ENCODE measurements at places on chromosomes 7 and 10.
A peak's percentile ranks its signal among the peaks of the same experiment; 100 is the strongest.

DNA sequence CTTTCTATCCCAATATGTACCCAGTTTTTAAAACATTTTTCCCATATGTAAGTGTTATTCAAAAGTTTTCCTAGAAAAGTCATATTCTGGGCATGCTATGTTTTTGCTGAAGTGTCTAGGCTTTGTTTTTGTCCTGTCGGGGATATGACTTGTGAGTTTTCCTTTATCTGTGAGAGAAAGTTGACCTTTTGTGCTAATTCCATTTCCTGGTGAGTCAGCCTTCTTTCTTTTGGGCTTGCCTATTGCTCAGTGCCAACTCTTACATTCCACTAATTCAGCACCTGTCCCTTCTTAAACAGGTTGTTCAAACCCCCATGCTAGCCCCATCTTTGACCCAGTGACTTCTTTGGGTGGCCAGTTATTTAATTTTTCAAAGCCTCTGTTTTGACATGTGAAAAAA, 146.2 kb downstream of the AHR start:
- no peak for DNase-seq

- no peak for DNase-seq
Measured at GRCh38 chr10:2592360-2593160, 474.8 kb upstream of the PFKP start.

DNA sequence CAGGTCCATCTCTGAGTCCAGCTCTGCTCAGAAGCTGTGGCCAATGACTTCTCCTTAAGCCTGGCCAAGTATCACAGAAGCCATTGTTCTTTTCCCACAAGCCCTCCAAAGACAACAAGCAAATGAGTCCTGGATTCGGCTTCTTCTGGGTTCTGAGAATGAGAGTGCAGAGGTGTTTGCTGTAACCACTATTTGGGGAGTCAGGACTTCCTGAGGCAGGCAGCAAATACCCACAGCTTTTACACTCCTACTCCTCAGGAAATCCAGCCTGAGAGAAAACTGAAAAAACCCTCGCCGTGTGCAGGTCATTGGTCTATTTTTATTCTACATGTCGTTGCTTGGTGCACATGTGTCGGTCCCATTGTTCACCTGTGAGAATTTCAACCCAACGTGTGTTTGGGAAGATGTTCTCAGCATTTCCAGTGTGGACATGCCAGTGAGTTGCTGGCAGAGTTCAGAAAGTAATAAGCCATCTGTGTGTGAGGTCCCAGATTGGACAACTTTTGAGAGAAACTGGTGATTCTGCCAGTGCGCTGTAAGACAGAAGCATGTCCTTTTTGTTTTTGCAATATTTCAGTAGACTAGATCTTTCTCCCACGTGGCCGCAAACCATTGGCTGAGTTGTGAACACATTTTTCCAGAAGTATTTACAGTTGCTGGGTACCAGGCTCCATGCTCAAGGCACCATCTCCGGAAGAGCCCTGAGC, 121.6 kb upstream of the LYZL2 start:
- no peak for DNase-seq

GRCh38 chr10:129969911-129970464, 5.9 kb upstream of the EBF3 start:
- no peak for DNase-seq

DNA sequence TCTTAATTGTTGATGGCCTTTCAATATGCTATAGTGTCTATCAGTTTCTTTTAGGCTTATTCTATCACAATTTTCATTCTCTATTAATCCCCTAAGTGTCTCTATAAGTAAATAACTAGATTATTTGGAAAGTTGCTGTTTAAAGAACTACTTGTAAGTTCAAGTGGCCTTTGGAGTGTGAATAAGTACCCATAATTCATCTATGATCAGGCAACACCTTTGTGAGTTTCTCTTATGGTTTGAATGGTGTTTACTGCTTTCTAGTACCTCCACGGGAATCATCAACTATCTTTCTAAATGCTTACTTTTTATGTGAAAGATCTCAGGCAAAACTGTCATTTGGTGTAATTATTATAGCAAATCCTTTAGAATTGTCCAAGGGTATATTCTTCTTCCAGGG, 166.7 kb downstream of the POU6F2 start:
- DNase-seq: no peak

DNA sequence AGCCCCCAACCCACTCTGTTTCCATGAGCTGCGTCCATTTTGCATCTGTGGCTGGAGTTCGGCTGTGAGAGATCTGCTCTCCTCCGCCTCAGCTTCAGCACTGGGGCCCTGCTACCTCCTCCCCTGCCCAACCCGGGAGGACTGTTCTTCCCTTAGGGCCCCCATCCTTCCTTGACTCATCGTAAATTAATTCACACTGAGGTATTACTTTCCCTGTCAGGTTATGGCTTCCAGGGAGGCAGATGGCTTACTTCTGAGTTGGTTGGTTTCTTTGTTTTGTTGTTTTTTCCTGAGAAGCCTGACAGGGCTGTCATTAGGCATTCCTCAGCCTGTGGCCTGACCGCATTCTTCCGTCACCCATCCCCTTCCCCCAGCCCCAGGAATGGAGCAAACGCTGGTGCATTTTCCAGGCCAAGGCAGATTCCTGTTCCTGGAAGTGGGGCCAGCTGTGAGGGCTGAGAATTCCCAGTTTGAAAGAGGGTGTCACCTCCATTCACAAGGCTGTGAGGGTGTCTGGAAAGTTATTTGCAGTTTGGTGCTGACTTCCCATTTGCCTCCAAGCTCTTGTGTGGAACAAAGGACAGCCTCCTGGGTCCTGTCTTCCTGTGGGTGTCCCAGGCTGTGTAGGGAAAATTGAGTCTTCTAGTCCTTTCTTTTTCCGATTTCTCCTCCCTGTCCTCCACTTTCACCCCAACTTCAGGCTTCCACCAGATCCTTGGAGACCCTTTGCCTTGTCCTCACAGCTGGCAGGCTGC, 11.7 kb downstream of the CPA5 start:
- DNase-seq: peak; percentile 87

DNA sequence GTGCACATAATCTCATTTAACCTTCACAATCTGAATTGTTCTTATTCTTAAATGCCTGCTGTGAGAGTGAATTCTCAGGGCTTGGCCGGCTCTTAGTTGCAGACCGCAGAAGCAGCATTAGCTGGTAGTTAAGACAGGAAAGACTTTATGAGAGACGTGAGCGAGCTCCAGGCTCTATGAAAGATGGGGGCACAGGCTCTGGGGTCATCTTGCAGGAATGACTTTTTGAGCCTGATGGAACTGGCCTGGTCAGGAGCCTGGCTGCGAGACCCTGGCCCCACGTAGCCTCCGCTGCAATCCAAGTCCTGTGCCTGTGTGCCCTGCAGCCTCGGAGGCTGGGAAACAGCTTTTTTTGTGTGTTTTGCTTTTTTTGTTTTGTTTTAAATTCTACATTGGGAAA, 958.8 kb upstream of the ZNF722 start:
- DNase-seq: no peak

DNA sequence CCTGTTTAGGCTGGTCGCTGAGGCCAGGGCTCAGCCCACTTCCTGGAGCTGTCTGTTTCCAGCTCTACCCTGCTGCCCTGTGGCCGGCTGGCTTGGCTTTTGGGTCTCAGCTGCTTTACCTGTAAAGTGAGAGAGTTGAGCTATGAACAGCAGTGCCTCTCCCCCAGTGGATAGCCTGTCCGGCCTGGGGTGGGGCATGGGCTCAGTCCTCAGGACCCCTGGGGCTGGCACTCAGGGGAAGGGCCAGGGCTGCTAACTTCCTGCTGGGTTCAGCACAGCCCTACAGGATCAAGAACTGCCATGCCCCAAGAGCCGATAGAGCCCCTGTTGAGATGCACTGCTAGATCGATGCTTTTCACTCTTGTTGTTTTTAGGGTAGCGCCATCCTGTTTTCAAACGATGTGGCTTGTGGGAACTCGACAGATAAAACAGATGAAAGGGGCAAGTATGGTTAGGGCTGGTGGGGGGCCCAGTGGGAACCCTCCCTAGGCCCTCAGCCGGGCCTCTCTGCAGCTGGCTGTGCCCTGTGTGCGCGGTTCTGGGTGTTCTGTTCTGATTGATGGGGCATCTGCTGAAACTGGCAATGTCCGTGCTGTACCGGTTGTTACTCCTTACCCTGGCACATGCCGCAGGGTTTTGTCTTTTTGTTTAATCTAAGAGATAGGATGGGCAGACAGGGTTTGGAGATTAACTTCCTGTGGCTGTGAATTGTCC, 10.0 kb upstream of the SFRP5 start:
- no peak for DNase-seq

DNA sequence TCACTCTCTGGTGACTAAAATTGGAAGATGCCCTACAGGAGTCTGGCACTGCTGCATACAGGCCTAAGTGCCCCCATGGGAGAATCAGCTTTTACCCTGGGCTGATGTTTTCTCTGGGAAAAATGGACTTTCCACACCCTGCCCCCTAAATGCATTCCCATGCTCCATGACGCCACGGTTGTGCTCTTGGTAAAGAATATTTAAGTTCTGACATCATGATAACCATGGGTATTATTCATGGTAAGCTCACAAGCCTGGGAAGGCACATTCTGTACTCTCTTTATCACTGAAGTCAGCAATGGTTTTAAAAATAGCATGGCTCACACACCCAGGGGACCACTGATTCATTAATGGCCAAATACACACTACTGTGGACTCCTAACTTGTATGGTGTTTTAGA, 43.4 kb downstream of the HIPK2 start:
- peak; percentile 30 for DNase-seq

DNA sequence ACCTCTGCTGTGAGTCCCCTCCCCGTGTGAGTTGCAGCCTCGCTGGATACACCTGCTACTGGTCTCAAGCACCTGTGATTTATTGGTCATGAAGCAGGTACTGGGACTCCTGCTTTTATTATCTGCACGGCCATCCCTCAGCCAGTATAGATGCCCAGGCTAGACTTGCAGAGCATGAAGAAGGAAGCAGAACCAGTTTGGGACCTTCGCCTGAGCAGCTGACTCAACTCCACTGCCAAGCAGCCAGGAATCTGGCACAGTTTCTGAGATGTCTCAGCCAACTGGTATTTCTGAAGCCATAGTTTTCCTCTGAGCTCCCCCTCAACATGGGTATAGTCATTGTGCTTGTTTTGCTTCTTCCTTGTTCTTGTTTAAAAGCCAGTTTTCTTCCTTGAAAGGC, 28.0 kb upstream of the SLC39A12 start:
- peak; percentile 71 for DNase-seq

- DNase-seq: no peak
Measured at GRCh38 chr7:22358820-22359697, 2.1 kb upstream of the RAPGEF5 start.

DNA sequence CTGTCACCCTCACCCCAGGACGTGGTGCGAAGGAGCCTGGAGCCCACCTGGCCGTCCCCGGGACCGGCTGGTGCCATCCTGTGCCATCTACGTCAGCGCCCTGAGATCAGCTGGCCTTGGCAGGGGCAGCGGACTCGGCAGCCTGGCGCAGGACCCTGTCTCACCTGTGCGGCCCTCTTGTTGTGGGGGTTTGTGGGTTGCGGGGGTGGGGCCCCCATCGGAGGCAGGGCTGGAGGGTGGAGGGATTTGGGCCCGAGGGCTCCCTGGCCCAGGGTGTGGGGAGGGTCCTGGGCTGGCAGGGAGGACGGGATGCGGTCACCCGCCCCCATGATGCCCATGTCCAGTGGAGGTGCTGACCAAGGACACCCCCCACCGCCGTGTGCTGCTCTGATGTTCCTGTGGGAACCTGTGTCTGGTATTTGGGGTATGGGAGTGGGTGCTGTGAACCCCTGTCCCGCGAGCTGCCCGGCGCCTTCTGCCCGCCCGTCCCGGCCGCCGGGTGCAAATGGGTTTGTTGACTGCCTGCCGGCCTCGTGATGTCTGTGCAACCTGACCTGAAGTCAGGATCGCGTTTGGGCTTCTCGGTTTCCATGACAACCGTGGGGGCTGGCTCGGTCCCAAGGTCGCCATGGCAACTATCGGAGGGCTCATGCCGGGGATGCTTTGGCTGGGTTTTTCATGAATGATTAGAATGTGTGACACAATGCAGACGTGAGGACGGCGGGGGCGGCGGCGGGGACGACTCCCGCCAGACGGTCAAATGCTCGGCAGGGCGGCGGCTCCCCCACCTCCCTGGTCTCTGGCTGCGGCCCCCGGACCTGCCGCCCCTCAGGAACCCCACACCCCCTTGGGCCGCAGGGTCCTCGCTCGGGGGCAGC, 7.3 kb downstream of the MAFK start:
- peak; percentile 82 for DNase-seq

- no peak for DNase-seq
Measured at GRCh38 chr7:142455392-142455791, 197.5 kb upstream of the PRSS58 start.

GRCh38 chr10:43108951-43109350, 29.3 kb upstream of the CSGALNACT2 start:
- no peak for DNase-seq

DNA sequence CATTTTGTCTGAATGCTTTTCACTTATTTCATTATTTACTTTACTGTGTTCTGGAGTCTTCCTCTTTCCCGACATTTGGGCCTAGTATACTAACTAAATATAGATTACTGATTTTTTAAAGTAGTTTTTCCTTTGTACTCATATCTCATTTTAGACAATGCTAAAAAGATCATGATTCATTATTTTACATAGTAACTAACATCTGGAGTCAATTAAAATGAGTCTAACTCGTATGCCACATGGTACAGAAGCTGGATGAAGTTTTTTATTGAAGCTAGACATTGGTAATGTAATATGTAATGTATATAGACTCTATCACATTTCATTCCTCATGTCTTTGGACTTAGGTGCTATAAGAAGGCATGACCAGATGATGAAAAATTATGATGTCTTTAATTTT, 156.3 kb upstream of the HGF start:
- peak; percentile 17 for DNase-seq

GRCh38 chr7:27130540-27131389, at the start of gene HOXA4:
Gene HOXA4 (minus strand): TSS chr7:27130757. CDS start chr7:27130733, 24 bp downstream.
- DNase-seq: no peak

DNA sequence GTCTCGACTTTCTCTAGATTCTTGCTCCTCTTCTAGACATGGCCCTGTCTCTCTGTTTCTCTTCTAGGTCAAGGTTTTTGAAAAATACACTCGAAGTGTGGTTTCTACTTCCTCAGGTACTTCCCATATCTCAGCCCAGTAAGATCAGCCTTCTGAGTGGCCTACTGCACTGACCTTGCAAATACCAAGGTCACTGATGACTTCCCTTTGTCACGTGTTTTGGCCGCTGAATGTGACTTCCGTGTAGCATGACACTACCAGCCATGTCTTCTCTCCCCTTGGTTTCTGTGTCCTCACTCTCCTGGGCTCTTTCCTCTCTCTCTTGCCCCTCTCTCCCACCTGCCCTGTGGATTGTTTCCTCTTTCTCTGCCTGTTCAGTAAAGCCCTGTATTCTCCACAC, 7.9 kb upstream of the WIPF3 start:
- DNase-seq: no peak

GRCh38 chr7:6701860-6702259, 4.9 kb downstream of the ZNF12 start:
- DNase-seq: no peak

GRCh38 chr7:18656362-18656761, 160.8 kb downstream of the HDAC9 start:
- DNase-seq: no peak

DNA sequence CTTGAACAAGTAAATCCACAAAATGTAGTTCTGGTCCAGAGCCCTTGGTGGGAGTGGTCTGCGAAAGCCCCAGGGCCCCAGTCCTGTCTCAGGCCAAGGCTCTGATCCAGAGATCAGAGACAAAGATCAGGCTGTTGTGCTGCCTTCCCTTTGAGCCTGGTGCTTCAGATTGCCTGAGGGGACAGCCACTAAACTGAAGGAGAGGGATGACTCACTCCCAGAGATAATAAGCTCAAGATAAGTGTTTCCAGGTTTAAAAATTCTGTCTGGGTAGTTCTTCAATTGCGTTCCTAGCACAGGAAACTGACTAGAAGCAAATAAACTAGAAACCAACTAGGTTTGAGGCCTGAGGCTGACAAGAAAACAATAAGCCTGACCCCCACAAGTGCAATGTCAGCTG, 190.2 kb downstream of the RAMP3 start:
- peak; percentile 63 for DNase-seq
